ENCODE measurements at places on chromosomes 3 and 15. TPM values are rescaled to one million over a fixed set of nuclear protein-coding genes. Genes with fewer than 3 reads are reported as not detected.

Gene FBXW12
- total RNA-seq, result not detected

Gene MINAR1
- 0.19 TPM for total RNA-seq

Gene LRIG1
- total RNA-seq, result 86.1 TPM

Gene HTD2
- total RNA-seq, result 12.6 TPM

Gene MYZAP
- total RNA-seq, result 28.9 TPM

Gene FBLN2
- total RNA-seq, result 215 TPM

Gene PLCL2
- total RNA-seq, result 18.1 TPM

Gene MAP1A
- total RNA-seq, result 16.6 TPM

Gene TMOD2
- 12.4 TPM for total RNA-seq

Gene RTP3
- not detected for total RNA-seq

Gene PLA2G4D
- not detected for total RNA-seq

Gene TRH
- total RNA-seq, result not detected

Gene ZSCAN29
- 20.7 TPM for total RNA-seq

Gene FANCI
- 4.4 TPM for total RNA-seq

Gene TADA3
- 69.6 TPM for total RNA-seq

Gene RGMA
- 5.4 TPM for total RNA-seq

Gene UCN2
- not detected for total RNA-seq

Gene MAP2K1
- total RNA-seq, result 68.9 TPM

Gene EPB42
- total RNA-seq, result 1.9 TPM

Gene GPR149
- total RNA-seq, result not detected

Gene CCR9
- total RNA-seq, result not detected

Gene ZMYND10
- not detected for total RNA-seq

Gene TJP1
- 59.2 TPM for total RNA-seq

Gene IVD
- 52.0 TPM for total RNA-seq

Gene HGD
- total RNA-seq, result 0.68 TPM

Gene TLR9
- total RNA-seq, result not detected

Gene PLIN1
- total RNA-seq, result 722 TPM

Gene SOX2
- not detected for total RNA-seq

Gene HTR3D
- total RNA-seq, result not detected

Gene PFKFB4
- 1.6 TPM for total RNA-seq

Gene CLEC3B
- 359 TPM for total RNA-seq

Gene SENP7
- 28.6 TPM for total RNA-seq

Gene ISLR
- total RNA-seq, result 89.6 TPM

Gene CACNA1D
- 0.88 TPM for total RNA-seq

Gene MITF
- total RNA-seq, result 19.6 TPM

Gene TM4SF18
- 4.4 TPM for total RNA-seq

Gene FETUB
- total RNA-seq, result not detected

Gene RPP25
- 3.3 TPM for total RNA-seq

Gene CCDC33
- not detected for total RNA-seq

Gene CX3CR1
- total RNA-seq, result 0.17 TPM

Gene CTXN2
- total RNA-seq, result not detected

Gene CSPG4
- 183 TPM for total RNA-seq

Gene CCR3
- total RNA-seq, result not detected

Gene MORC1
- total RNA-seq, result not detected

Gene ARPIN
- total RNA-seq, result 21.2 TPM

Gene ATP13A4
- total RNA-seq, result not detected

Data from subcutaneous adipose tissue (tissue), 4 donors.